Renal pelvis (tissue), 12 donors: ENCODE measurements at places on chromosomes 3 and 15.
A peak's percentile ranks its signal among the peaks of the same experiment; 100 is the strongest.

GRCh38 chr3:148062590-148062989, 635.1 kb upstream of the AGTR1 start:
- no peak for DNase-seq

GRCh38 chr3:52874864-52875587, 22.3 kb downstream of the STIMATE start:
- no peak for DNase-seq

DNA sequence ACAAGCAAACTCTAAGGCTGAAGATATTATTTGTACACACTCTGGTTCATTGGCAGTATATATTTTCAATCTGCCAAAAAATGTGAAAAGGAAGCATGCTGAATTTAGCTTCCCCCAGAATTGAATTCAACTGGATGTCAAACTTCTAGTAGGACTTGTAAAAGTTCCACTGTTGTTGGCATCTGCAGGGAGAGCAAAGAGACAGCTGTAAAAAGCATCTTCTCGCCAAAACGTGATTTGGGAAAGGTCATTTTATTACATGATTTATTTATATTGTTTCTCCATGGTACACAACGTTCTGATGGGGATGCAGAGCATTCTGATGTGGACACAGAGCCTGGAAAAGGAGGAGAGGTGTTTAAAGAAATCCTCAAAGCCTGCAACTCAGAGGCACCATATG, 196.7 kb upstream of the ADAMTS9 start:
- DNase-seq = no peak

- no peak for DNase-seq
Measured at GRCh38 chr3:15287565-15288330, 44.6 kb downstream of the SH3BP5 start.

DNA sequence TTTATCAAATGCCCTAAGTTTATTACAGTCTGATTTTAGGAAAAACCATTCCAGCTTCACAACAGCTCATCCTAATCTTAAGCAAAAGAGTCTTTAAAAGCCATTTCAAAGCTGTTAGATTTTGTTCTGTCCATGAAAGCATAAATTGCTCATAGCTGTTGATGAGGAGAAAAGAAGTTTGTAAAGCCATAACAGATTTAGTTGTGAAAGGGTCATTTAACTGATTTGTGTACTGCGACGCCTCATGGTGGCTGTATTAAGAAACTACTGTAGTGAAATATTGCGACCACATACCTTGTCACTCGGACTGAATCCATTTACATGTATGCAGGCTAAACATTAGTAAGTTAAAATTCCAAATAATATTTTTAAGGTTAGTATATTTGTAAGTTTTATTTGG, 20.9 kb downstream of the BBX start:
- no peak for DNase-seq

GRCh38 chr15:76058714-76059319, 968 bp upstream of the TMEM266 start:
- no peak for DNase-seq

DNA sequence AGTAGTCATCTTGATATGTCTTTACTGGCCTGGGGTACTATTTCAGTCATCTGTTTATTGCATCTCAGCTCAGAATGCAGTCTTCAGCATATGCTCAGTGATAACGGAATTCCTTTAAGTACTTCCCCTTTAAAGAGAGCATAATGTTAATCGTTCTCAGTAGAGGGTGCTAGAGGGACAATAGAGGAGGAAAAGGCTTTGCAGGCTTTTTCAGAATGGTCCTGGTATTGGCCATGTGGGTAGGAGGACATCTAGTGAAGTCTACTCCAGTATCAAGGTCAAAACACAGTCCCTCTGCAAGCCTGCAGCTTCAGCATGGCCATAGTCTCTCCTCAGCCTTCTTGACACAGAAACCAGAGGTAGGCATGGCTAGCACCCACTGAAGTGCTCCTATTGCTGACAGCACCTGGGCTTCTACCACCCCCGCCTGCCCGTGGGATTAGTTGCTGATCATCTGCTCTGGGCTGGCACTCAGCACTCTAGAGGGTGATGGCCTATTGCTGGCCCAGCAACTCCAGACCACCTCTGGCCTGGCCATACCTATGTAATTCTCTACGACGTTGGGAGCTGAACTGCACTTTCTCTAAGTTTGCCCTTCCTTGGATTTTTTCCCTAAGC, 65.4 kb downstream of the KCNH8 start:
- no peak for DNase-seq

GRCh38 chr3:147613725-147614124, 204.6 kb downstream of the ZIC1 start:
- DNase-seq = peak; percentile 4

GRCh38 chr3:16439163-16439847, 74.2 kb downstream of the RFTN1 start:
- no peak for DNase-seq

GRCh38 chr15:41992151-41992802, 19.9 kb upstream of the EHD4 start:
- no peak for DNase-seq

DNA sequence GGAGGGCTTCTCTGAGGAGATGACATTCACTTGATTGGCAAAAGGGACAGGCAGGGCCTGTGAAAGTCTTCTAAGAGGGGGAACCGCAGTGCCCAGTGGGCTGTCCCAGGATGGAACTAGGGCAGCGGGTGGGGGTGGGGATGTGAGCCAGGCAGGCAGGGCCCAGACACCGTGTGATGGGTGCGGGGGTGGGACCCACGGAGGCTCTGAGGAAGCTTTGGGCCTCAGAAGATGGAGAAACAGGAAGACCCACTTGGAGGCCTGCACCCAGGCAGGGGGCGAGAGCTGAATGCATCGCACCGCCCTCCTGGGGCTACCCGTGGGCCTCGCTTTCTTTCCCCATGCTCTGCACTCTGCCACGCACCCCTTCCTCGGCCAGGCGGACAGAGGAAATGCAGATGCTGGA, 32.9 kb upstream of the ACAD9 start:
- no peak for DNase-seq

DNA sequence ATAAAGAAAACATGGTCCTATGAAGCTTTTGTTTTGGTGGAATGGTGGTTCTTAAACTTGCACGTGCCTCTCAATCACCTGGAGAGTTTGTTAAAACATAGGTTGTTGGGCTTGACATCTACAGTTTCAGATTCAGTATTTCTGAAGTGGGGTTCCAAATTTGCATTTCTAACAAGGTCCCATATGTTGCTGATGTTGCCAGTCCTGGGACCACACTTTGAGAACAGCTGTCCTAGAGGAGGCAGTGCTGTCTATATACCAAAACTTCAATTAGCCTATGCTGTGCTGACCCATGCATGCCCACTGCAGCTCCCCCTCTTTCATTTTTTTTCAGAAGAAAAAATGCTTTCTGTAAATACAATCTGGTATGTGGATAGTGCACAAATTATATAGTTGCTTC, 31.3 kb downstream of the ALCAM start:
- DNase-seq = no peak

GRCh38 chr3:59772416-59773408, 722.9 kb upstream of the CFAP20DC start:
- no peak for DNase-seq

- DNase-seq = no peak
Measured at GRCh38 chr3:46660003-46660402, 33.5 kb downstream of the ALS2CL start.

DNA sequence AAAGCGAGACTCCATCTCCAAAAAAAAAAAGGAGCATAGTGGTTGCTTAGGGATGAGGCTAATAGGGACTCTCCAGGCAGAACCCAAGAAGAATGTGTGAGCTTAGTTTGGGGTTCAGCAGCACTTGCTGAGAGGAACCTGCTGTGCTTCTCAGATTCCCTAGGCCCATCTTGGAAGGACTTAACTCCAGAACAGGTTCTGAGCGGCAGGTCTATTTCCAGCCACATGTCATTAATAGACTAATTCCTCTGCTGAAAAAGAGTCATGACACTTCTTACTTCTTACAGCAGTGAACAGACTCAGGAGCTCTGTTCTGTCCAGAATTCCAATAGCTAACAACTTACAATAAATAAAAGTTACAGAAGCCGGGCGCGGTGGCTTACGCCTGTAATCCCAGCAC, 22.5 kb downstream of the RHOA start:
- no peak for DNase-seq

- DNase-seq = no peak
Measured at GRCh38 chr3:74592359-74592758, 22.1 kb downstream of the CNTN3 start.

- peak; percentile 49 for DNase-seq
Measured at GRCh38 chr3:171838218-171838720, 4.9 kb upstream of the TMEM212 start.

DNA sequence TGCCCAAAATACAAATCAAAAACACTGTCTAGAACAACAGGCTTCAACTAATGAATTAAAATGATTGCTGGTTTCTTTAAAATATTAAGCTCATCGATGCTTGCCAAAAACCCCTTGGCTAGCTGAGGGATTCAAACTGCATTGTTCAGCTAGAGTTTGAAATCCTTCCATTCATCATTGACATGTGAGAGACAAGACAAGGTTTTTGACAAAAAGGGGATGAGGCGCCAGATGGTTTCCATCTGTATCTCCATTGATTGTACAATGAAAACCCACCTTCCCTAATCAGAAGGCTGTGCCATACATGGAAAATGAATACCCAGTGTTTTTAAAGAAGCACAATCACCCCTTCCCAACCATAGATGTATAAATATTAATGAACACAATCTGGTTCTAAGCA, 67.8 kb downstream of the THRB start:
- DNase-seq = no peak

GRCh38 chr3:150057227-150057626, 86.5 kb upstream of the PFN2 start:
- no peak for DNase-seq

- no peak for DNase-seq
Measured at GRCh38 chr3:65251375-65251774, 563.6 kb upstream of the ADAMTS9 start.

- no peak for DNase-seq
Measured at GRCh38 chr3:189317911-189318310, 146.1 kb downstream of the TPRG1 start.

- no peak for DNase-seq
Measured at GRCh38 chr3:183555541-183556081, at the start of gene KLHL6. KLHL6 (minus strand) TSS chr3:183555706; CDS start chr3:183555653, 53 bp downstream.

DNA sequence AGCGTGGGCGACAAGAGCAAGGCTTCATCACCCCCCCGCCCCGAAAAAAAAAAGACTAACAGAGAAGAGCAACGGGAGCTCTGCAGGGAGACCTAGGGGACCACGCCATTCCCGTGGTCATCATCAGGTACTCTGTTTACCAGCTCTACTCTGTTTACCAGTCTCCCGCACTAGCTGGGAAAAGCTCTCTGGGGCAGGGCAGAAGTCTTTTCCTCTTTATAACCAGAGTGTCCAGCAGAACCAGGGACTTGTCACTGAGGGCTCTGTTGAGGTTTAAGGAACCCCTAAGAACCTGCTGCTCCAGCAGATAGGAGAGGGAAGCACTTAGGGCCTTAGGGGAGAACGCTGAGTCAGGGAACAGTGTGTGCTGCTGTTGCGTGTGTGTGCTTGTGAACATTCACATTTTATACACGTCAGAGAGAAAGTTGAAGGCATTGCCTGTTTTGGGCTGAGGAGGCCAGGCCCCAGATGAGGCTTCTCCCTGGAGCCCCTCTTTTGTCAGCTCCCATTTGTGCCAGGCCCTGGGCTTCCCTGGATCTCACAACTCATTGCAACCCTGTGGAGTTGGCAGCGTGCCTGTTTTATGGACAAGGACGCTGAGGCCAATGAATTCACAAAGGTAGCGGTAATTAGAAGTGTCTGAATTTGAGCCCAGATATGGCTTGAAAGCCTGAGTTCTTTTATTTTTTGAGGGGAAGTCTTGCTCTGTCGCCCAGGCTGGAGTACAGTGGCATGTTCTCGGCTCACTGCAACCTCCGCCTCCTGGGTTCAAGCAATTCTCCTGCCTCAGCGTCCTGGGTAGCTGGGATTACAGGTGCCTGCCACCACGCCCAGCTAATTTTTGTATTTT, 24.2 kb upstream of the ERICH6 start:
- DNase-seq = no peak

- DNase-seq = no peak
Measured at GRCh38 chr3:107861904-107862303, 228.9 kb downstream of the CD47 start.

DNA sequence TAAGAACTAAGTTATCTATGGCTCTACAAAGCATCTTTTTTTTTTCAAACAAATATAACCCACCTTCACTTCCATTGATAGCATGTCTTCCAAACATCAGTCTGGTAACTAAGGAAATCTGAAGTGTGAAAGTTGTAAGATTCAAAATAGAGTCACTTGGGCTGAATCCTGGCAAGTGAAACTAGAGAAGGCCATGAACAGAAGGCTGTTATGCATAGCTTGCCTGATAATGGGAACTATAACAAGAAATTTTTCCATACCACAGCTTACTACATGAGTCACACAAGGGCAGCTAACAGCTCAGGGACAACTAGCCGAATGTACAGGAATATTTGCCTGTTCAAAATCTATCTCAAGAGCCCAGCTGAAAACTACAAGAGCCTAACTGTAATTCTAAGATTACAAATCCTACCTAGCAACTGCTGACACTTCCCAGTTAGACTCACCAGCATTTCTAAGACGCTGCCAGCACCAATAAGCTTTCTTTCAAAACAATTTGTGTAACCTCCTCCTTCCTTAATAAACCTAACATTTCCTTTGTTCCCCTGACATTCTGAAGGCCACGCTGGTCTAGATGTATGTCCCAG, 1066.5 kb downstream of the PLOD2 start:
- DNase-seq = peak; percentile 20

DNA sequence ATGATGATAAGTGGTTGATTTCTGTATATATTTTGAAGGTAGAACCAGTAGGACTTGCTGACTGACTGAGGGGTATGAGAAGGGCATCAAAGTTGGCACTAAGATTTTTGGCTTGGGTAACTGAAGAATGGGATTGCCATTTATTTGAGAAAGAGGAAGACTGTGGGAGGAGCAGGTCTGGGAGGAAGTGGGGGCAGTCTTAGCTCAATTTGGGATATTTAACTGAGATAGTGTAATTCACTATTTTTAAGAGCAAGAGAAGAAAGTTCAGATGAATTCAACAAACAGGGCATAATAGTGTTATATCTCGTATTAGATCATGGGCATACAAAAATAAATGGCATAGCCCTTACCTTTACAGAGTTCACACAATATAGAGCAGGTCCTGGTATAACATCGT, 1.7 kb downstream of the BUB1B start:
- no peak for DNase-seq
